Activated T-cell treated with anti-CD3 and anti-CD28 coated beads for 4 hours (primary cell): ENCODE measurements at places on chromosomes 16 and 17.

DNA sequence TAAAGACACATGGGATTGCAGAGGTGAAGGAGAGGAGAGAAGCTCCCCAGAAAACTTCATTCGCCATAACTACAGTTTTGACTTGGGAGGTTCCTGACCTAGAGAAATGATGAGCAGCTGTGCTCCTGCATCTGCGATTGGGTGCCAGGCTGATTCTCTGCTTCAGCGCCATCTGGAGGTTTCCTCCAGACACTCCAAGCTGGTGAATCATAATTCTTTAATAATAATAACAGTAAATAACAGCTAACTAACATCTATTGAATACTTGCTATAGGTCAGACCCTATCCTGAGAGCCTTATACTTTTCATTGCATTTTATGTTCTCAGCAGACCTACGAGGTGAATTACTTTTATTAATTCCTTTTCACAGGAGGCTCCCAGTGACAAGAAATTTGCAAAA, 575.8 kb downstream of the TOX3 start:
- no peak for DNase-seq

DNA sequence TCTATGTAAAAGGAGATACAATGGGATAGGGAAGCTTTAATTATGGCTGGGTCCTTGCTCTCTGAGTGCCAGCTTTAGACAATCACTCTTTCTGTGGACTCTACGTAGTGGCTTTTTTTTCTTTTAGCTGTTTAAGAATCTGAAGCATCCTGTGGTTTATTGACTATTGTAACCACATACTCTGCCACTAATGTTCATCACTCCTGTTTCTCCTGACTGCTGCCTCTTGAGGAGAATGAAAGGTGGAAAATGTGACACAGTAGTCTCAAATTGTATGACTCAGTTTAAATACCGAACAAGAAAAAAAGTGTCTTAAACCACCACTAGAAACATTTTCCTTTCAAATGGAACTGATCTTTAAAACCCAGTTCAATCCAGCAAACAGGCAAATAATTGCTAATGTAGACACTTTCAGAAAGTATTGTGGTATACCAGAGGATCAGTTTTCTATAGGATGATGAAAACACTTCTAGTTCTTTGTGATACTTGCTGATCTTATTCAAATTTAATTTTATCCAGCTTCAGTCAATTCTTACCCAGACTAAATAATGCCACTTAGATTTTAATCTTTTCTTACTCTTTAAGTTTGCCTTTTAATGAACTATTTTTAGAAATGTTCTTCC, 302.7 kb upstream of the PMFBP1 start:
- DNase-seq = no peak

DNA sequence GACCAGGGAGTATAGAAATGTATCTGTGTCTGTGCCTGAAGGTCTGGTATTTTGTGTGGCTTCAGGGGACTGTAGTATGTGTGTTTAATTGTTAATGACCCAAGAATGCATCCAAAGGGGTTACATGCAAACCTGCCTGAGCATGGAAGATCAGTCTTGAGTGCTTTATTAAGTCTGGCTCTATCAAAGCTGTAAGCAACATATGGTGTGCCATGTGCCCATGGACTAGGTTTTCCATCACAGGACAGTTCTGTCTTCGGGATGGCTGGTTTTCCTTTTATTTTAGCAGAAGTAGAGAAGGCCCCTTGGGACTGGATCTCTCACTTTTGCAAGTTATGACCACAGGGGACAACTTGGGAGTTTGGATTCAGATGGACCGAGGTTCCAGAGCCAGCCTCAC, 18.2 kb downstream of the RBFOX1 start:
- no peak for DNase-seq

DNA sequence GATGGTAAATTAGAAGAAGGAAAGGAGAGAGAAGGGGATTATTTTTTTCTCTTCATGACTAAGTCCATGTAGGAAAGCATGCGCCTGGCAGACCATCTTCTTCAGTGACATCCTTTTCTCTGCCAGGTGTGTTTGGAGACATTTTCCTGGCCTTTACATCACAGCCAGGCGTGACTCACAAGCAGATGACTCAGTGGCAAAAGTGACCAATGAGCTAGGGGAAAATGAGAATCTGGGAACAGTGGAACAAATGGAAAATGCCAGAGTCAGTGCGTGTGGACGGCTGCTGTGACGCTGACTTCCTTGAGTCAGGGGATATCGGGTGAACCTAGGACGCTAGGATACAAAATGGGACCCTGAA, 9.4 kb downstream of the KIAA0513 start:
- no peak for DNase-seq

DNA sequence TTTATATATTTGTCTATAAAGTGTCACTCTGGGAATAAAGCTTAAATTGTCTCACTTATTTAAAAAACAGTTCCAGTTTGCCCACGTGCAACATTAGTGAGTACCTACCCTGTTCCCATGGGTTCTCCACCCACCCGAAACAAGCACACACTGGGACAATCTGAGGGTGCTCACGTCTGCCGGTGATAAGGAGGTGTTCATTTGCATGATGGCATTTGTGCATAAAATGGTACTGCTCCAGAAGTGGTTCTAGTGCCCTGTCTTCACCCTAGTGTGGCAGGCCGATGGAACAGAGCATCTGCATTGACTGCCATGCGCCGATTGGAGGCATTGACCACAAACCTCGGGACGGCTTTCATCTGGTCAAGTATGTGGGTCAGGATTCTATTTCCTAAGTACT, 35.6 kb upstream of the ENDOV start:
- no peak for DNase-seq

GRCh38 chr16:73058221-73058615, 10.3 kb upstream of the ZFHX3 start:
- DNase-seq = no peak

DNA sequence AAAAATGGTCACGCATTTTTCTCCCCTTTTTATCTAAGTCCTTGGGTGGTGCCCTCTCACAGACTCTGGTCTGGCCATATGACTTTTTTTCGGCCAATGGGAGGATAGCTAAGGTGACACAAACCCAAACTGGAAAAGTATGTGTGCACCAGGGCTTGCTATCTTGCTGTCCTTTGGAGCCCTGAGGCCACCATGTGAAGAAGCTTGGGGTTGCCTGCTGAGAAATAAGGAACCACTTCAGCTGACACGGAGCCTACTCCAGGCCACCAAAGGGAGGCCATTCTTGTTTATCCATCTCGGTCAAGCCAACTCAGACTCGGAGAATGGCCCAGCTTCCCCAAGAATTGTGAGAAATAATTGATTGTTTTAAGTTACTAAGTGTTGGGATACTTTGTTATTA, 111.4 kb upstream of the ZFHX3 start:
- DNase-seq = no peak

DNA sequence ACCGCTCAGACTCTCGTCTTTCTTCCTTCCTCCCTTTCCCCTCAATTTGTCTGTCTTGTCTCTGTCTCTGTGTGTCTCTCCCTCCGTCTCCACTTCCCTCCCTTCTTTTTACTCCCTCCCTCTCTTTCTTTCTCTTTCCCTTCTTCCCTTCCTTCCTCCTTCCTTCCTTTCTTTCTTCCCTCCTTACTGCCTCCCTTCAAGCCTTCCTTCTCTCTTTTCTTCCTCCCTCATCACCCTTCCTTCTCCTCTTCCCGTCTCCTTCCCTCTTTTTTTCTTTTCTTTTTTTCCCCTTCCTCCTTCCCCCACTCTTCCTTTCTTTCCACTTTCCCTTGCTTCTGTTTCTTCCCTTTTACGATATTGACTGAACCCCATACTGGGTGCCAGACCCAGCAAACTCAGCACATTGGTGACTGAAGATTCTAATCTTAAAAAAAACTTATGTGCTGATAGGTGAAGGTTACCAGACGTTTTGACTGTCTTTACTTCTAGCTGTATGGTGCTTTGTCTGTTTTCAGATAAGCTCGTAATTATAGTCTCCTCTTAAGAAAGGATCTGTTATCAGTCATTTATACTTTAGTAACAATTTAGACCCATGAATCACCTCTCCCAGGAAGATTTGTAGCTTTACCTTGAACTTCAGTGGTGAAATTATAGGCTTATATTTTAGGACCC, 481 bp upstream of the BRD7 start:
- no peak for DNase-seq

- DNase-seq = no peak
Measured at GRCh38 chr17:48973806-48974205, 5.4 kb upstream of the GIP start.

GRCh38 chr16:83233153-83233552, 574.6 kb upstream of the HSBP1 start:
- DNase-seq = no peak

DNA sequence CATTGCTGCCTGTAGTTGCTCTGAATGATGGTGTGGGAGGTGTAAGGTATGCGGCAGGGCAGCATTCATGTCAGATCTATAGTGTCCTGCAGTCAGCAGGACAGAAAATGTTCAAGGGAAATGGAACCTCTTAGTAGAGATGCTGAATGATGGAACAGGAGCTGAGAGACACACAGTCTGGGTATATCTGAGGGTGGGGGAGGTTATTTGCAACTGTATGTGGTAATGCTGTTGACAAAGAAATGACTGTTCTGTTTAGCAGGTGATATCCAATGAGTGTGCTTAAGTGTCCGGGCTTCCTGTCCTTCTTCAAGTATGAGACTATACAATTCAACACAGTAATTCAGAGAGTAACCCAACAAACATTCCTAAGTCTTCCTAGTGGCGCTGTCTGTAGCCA, 46.6 kb downstream of the STH start:
- DNase-seq = no peak

- DNase-seq = no peak
Measured at GRCh38 chr16:6964679-6965078, 368.0 kb upstream of the RBFOX1 start.

GRCh38 chr16:81486540-81487061, 42.0 kb downstream of the CMIP start:
- DNase-seq = no peak

- DNase-seq = no peak
Measured at GRCh38 chr17:41071606-41072360, 6.1 kb upstream of the KRTAP2-4 start.

GRCh38 chr16:69590590-69590989, 24.8 kb downstream of the NFAT5 start:
- DNase-seq = no peak

GRCh38 chr16:49181791-49182518, 99.7 kb downstream of the CBLN1 start:
- no peak for DNase-seq

- no peak for DNase-seq
Measured at GRCh38 chr17:5563456-5563855, 20.9 kb downstream of the NLRP1 start.

GRCh38 chr17:47763913-47764582, 31.0 kb downstream of the TBX21 start:
- DNase-seq = no peak

DNA sequence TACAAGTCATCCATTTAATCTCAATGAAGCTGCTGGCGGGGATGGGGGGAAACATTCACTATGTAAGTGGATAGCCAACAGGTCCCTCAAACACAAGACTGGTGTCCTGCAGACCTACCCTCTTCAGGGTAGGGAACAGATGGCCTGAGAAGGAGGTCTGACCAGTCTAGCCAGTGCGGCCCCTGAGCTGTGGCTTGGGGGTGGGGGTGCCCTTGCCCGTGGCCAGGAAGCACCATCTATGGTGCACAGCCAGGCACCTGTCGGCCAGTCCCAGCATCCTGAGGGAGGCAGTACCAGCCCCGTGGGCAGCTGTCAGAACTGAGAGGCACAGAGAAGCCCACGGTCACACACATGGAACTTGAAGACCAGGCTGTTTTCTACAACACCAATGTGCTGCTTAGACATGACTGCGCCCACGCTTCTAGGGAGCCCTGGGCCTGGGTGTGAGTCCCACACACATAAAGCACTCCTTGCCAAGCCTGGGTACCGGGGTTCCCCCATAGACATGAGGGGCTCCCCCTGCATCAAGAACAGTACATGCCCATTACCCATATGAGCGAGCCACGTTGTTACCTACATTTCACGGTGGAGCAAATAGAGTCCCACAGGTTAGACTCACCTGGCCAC, 40.9 kb downstream of the RMI2 start:
- no peak for DNase-seq

DNA sequence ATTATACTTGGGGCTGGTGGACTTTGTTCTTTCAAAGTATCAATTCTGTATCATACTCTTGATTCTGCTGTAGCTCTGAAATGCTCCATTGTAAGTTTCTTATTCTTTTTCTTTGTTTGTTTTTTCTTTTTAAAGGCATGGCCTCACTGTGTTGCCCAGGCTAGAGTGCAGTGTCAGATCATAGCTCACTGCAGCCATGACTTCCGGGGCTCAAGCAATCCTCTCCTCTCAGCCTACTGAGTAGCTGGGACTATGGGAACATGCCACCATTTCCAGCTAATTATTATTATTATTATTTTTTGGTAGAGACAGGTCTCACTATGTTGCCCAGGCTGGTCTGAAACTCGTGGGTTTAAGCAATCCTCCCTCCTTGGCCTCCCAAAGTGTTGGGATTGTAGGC, 38.9 kb upstream of the METTL9 start:
- no peak for DNase-seq

GRCh38 chr16:15482748-15483298, 48.4 kb downstream of the BMERB1 start:
- DNase-seq = no peak

GRCh38 chr17:12320286-12320685, 299.6 kb downstream of the MAP2K4 start:
- DNase-seq = no peak
